ENCODE measurements at places on chromosomes 5 and 9. TPM values are rescaled to one million over a fixed set of nuclear protein-coding genes. Genes with fewer than 3 reads are reported as not detected.
A peak's percentile ranks its signal among the peaks of the same experiment; 100 is the strongest.

- DNase-seq = no peak
Observed at GRCh38 chr5:178577376-178577839, 12.8 kb downstream of the COL23A1 start.

DNA sequence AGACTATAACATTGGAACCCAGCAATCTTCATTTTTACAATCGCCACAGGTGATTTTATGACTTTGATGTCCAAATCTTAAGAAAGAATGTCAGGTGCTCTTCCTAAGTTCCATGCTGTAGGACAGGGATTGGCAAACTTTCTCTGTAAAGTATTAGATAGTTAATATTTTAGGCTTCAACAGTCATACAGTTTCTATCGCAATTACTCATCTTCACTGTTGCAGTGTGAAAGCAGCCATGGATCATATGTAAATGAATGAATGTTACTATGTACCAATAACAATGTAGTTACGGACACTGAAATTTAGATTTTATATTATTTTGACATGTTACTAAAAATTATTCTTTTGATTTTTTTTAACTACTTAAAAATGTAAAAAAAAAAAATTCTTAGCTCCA lies 169.7 kb downstream of the DTWD2 start:
- DNase-seq = no peak

DNA sequence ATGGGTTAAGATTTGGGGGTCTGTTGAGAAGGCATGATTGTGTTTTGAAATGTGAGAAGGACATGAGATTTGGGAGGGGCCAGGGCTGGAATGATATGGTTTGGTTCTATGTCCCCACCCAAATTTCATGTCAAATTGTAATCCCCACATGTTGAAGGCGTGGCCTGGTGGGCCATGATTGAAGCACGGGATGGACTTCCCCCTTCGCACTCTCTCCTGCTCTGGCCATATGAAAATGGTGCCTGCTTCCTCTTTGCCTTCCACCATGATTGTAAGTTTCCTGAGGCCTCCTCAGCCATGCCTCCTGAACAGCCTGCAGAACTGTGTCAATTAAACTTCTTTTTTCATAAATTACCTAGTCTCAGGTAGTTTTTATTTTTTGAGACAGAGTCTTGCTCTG lies 14.7 kb upstream of the NOTCH1 start:
- DNase-seq = no peak

GRCh38 chr5:88544671-88545070 lies 276.0 kb upstream of the TMEM161B start:
- no peak for DNase-seq

GRCh38 chr9:78620303-78620702 lies 323.4 kb downstream of the PSAT1 start:
- no peak for DNase-seq

- DNase-seq = no peak
Observed at GRCh38 chr9:36451949-36452348, 51.9 kb upstream of the RNF38 start.

GRCh38 chr5:167245868-167246267 lies 1045.6 kb upstream of the WWC1 start:
- no peak for DNase-seq

- peak; percentile 71 for DNase-seq
Observed at GRCh38 chr9:136881691-136882108, 4.6 kb upstream of the TRAF2 start.

DNA sequence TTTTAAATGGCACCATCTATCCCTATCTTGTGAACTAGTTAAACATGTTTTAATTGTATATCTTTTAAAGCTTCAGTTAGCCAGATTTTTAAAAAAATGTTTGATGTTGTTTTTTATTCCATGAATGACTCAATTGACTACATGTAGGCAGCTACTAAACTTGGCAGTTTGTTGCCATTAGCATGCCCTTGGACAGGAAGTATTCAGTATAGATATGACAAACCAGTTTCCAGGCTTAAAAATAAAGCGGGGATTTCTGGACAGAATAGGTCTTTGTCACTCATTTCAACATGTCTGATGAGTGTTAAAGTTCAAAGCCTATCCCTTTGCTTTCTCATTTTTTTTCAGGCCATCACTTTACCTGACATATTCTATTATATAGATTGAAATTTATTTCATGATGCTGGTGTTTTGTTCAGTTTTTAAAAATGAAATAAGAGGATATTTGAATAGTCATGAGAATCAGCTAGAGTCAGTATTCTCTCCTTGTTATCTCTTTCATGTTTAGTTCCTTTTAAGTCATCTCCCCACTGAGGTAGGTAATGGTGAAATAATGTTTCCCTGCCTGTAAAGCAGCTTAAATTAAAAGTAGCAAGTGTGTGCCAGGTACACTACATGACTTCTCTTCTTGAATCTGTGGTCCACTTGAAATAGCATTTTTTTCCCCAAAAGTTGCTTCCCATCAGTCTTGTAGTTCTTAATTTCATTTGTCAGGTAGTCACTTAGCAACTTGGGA lies 11.9 kb downstream of the TNFAIP8 start:
- DNase-seq = no peak

DNA sequence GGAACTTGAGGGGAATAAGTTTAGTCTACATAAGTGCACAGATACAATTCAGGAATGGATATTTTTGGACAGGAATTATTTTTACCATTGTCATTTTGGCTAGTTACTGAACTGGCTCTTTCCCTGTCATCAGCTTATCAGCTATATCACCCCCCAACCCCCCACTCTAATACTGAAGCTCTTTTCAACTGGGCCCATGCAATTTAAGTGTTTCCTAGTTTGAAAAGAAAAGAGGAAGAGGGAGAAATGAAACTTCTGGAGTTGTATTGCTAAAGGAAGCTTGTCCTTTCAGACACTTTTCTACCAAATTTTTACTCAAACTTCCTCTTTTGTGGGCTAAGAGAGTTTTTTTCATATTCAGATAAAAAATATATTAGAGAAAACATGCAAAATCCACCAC lies 18.5 kb upstream of the TIMD4 start:
- no peak for DNase-seq

GRCh38 chr5:126718236-126718868 lies 58.6 kb upstream of the LMNB1 start:
- no peak for DNase-seq

- no peak for DNase-seq
Observed at GRCh38 chr5:150256410-150257064, 33.0 kb downstream of the CAMK2A start.

- DNase-seq = no peak
Observed at GRCh38 chr9:94804316-94804715, 77.8 kb downstream of the AOPEP start.

DNA sequence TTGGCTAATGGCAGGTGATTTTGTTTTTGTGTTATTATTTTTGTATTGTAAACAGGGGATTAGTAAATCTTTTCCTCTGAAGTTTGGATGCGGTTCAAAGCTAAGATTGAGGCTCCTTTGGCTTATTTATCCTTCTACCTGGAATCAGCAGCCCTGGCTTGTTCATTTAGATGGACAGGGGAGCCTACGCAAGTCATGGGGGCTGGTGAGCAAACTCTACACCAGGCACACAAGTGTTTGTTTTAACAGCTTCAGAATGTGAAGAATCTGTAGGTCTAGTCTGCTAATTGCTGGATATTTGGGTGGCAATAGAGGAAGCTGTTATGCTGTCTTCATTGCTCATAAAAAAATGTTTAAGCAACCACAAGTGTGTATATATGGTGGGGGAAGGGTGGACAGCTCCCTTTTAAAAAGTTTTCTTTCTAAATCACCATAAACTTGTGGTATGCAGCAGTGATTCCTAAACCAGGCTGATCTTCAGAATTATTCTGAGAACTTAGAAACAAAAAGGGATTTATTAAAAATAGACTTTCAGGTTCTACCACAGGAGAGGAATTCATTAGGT lies 20.7 kb downstream of the ZNF462 start:
- no peak for DNase-seq

DNA sequence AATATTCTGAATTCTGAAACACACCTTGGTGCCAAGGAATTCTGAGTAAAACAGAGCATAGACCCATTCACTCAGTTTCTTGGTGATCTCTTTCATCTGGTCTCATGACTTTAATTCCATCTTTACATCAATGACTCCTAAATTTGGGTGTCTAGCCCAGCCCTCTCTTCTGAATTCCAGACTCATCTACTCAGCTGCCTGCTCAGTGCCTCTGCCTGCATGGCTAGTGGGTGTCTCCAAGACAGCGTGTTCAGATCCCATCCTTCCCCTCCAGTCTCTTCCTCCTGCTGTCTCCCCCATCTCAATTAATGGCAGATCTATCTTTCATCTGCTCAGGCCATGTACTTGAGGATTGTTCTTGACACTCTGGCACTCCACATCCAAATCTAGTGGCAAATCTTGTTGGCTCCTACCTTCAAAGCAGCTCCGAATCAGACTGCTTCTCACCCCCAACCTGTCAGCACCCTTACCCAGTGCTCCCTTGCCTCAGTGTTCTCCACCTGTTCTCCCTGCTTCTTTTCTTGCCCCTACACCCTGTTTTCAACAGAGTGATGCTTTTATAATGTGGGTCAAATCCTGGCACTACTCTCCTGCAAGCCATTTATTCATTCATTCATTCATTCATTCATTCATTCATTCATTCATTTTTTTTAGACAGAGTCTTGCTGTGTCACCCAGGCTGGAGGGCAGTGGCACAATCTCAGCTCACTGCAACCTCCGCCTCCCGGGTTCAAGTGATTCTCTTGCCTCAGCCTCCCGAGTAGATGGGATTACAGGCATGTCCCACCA lies 5.3 kb downstream of the CAVIN4 start:
- no peak for DNase-seq

GRCh38 chr9:123550012-123550411 lies 194.0 kb downstream of the CRB2 start:
- no peak for DNase-seq

- no peak for DNase-seq
Observed at GRCh38 chr5:58934629-58935097, 351.8 kb downstream of the RAB3C start.

- DNase-seq = no peak
Observed at GRCh38 chr5:36079200-36079781, 12.6 kb upstream of the UGT3A2 start.

DNA sequence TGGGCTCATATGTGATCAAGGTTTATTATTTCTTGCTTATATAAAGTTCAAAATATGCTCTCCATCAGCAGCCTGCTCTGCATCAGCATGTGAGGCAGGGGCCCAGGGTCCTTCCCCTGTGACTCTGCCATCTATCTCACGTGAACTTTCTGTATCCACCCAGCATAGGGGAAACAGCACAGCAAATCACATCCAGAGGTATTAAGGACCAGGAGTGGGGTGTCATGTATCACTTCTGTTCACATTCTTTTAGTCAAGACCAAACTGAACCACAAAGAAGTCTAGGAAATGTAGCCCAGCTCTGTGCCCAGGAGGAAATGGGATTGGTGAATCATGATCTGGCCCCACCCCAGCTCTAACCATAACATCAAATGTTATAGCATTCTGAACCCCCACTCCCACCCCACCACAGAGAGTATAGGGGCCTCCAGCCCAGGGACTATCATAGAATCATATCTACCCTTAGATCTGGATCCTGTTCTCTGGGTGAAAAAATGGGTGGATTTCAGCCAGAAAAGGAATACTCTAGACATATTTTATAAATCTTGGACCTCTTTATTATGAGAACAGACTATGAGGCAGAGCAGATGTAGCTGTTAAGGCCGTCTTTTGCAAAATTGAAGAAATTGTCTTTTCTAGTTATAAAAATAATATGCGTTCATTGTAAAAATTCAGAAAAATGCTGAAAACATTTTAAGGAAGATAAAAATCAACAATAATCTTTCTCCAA lies 473.7 kb downstream of the ARHGEF28 start:
- no peak for DNase-seq

DNA sequence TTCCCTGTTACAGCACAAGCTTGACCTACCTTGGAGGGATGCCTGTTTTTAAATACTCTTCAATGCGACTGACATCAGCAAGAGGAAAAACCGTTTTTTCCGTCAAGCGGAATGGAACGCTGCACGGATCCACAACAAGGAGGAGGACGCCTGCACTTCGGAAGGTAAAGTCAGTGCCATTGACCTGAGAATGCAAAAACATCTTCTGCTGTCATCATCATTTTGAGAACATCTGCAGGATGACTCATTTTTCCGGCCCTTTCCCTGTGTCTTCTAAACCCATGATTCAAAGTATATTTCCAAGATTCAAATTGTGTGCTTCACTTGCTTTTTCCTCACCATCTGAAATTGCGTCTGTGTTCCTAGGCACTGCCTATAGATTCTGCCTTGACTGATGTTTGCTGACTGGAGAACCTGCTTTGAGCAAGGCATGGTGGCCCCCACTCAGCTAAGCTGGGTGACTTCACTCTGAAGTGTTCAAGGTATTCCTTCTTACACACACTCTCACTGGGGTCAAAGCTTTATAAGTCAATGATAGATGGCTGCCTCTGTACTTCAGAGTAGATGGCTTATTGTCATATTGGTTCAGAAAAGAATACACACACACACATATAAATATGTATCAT lies 78.1 kb downstream of the CEMIP2 start:
- no peak for DNase-seq

DNA sequence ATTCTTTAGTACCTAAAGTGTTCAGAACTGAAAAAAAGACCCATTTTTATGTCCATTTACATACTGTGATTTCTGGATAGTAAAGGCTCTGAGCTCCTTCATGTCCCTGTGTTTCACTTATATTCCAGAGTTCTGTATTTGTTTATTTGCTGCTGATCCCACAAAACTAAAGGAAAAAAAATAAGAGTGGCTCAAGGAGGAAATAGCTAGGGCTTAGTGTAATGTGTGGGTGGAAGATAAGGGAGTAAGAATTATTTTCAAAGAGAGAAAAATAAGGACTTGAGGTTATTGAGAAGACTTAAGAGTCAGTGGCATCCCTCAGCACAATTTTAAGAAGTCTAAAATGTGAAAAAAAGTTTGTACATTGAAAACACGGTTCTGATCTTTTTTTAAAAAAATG lies 46.0 kb downstream of the ENTREP1 start:
- DNase-seq = no peak

GRCh38 chr9:11577522-11577921 lies 964.7 kb upstream of the PTPRD start:
- DNase-seq = no peak

HAPLN1 gene
- not detected for total RNA-seq

ALDH7A1 gene
- 0.76 TPM for total RNA-seq

ACER2 gene
- 1.3 TPM for total RNA-seq

TMEM174 gene
- total RNA-seq = not detected

PKD2L2 gene
- not detected for total RNA-seq

SEMA5A gene
- 0.12 TPM for total RNA-seq

PLPP7 gene
- 0.10 TPM for total RNA-seq

EPB41L4B gene
- total RNA-seq = 2.0 TPM

DNAJC21 gene
- 64.0 TPM for total RNA-seq

PRDM9 gene
- not detected for total RNA-seq

SLC25A2 gene
- total RNA-seq = 0.20 TPM

PCDHA6 gene
- not detected for total RNA-seq

CCL19 gene
- not detected for total RNA-seq

GABRA1 gene
- total RNA-seq = not detected

ANKH gene
- 34.2 TPM for total RNA-seq

MEIKIN gene
- total RNA-seq = not detected

PTGDS gene
- not detected for total RNA-seq
